ENCODE measurements at places on chromosomes 5 and 9.

- no peak for DNase-seq
These were observed 28.1 kb downstream of the ADGRD2 start for GRCh38 chr9:124478354-124478753.

DNA sequence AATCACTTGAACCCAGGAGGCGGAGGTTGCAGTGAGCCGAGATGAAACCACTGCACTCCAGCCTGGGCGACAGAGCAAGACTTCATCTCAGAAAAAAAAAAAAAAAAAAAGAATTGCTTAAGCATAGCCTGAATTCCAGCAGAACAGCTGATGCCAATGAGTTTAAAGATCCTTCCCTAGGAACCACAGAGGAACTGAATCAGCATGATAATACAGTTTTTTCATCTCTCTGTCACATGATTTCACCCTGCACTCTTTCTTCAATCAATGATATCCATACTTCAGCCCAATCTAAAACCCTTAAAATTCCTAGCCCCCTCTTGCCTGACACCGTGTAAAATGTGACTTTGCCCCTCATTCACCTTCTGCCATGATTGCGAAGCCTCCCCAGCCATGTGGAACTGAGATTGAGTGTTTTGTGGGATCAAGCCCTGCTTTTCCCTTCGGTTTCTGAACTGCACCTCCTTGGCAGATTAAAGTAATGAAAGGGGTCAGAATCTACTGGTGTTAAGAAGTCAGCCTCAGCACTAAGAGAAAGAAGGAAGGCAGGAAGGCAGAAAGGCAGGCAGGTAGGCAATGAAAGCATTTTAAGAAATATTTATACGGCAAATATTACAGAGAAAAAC, 20.9 kb upstream of the DMXL1 start:
- DNase-seq, result no peak

- no peak for DNase-seq
These were observed 217.6 kb downstream of the NPR3 start for GRCh38 chr5:32928761-32929160.

GRCh38 chr5:1330847-1331831, 13.8 kb downstream of the CLPTM1L start:
- no peak for DNase-seq

- DNase-seq, result no peak
These were observed 53.1 kb downstream of the LIX1 start for GRCh38 chr5:97089149-97089801.

DNA sequence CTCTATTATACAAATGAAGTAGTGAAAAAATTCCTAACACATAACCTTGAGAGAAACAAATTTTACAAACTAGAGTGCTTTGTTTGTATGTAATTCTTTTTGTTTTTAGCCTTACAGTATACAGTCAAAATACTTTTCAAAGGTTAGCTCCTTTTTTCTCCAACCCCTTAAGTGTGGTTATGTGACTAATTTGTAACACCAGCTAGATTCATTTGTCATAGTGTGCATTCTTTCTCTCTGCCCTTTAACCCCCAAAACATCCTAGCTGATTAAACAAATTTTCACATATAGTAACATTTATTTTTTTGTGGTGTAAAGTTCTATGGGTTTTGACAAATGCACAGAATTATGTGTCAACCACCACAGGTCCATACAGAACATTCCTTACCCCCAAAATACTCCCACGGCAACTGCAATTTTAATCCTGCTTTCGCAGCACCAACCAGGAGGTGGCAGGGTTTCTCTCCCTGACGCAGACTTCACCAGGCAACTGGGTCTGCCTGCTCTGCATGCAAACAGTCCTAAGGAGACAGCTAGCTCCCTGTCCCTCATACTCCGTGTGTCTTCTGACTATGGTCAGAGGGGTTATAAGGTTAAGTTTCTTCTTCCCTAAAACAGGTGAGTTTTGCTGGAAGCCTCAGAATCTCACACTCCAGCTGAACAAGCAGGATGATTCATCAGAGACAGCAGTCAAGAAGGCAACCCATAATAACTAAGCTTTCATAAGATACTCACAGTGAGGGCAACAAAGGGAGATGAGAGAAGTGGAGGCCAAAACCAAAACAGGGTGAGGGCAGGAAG, 44.5 kb upstream of the NR5A1 start:
- DNase-seq, result peak; percentile 37

GRCh38 chr5:82849885-82850284, 227.3 kb downstream of the TMEM167A start:
- no peak for DNase-seq

- DNase-seq, result no peak
These were observed 120.6 kb downstream of the DAB2IP start for GRCh38 chr9:121771851-121772599.

DNA sequence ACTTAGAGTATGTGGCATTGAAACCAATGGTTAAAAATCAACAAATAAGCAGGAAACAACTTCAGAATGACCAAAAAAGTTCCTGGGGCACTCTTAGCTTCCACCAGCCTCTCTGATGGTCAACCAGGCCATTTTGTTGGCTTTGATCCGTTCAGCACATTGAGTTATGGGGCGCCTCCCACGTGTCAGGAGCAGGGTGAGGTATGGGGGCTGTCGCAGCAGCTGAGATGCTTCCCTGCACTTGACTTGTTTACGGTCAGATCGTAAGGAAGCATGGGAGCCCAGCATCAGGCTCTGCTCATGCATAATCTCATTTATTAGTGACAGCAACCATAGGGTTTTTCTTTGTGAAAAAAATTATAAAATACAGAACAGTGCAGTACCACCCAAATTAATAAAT, 16.7 kb downstream of the SYK start:
- DNase-seq, result no peak

DNA sequence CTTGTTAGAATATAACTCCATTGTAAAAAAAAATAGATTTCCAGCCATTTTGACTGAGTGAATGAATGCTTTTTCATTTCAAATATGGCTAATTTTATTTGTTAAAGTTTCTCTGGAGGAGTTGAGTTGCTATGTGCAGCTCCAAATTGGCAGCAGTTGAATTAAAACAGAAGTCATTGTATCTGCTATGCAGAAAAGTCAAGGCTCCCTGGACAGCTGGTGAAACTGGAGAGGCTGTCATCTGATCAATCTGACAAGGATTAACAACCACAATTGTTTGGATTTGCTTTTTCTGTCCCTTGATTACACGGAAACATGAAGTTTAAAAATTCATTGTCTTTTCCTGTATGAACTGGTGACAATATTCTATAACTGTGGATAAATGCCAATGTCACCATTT, 713.9 kb downstream of the EFNA5 start:
- DNase-seq, result no peak

DNA sequence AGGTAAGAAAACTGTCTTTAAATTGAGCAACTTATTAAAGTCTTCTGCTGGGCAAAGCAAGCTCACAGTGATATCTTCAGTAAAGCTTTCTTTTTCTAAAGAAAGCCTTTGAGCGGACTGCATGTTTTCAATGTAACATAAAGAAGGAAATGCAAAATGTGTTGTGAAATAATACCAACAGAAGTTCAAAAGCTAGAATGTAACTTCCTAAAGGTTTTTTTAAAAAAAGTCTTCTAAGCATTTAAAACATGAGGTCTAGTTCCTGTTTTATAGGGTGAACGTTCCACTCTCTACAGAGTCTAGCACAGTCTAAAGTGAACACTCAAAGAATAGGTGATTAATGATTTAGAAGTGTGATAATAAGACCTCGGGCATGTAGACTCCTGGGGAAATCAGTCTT, 62.9 kb downstream of the DENND1A start:
- DNase-seq, result no peak

DNA sequence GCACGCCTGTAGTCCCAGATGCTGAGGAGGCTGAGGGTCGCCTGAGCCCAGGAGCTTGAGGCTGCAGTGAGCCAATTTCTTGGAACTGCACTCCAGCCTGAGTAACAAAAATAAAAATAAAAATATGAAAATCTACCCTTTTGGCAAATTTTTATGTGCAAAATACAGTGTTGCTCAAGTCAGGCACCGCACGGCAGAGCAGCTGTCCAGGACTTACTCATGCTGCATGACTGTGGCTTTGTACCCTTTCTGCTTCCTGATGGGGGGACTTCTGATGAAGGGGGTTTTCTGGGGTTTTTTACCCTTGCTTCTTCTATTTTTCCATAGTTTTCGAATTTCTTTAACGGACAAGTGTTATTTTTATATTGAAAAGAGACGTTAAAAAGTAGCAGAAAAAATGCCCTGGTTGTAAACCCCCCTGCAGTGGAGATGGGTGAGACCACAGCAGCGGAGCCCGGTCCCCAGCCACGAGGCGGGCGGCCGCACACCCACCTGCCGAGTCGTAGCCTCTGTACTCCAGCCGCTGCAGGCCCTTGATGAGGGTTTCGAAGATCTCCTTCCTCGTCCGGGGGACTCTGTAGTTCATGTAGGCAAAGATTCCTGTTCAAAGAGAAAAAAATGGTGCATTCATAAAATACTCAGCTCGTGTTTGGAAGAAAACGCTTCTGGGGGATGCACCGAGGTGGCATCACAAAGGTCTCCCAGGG, 15.0 kb downstream of the GFPT2 start:
- no peak for DNase-seq

DNA sequence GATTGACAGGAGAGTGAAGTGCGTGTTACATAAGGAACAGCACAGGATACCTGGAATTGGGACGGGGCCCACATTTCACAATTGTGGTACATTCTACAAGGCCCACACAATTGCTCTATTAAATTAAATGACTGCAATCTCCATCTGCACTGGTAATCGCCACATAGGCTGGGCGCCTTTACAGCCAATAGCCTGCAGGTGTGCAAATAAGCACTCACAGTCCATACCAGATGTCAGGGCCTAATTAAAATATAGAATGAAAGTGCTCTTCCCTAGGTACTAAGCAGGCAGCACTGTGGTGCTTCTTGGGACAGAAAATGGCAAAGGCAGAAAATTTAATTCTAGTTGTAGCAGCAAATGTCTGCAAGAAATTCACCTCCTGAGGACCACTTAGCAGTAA, 82.7 kb downstream of the ATP10B start:
- peak; percentile 75 for DNase-seq

DNA sequence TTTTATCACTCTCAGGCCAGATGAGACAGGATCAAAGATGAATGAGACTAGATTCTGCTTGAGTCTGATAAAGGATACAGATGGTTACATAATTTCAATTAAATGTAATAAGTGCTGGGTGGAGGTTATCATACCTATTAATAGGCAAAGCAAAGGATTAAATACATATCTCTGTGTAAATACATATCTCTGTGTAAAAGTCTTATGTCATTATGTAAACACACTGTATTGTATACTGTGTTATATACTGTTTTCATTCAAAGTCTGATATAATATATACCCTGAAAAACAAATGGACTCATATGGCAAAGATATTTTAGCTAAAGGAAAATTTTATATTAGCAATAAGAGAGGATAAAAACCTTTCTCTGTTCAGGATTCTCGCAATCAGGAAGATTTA, 605.8 kb upstream of the PTGER4 start:
- DNase-seq, result no peak

Measured in SHP77 (cell line).